ENCODE measurements at places on chromosomes 3 and 15. TPM values are rescaled to one million over a fixed set of nuclear protein-coding genes. Genes with fewer than 3 reads are reported as not detected.

Gene ITIH1
- total RNA-seq = not detected

Gene ISL2
- total RNA-seq = 2.5 TPM

Gene SLC24A5
- total RNA-seq = 0.36 TPM

Gene CTDSPL2
- 54.1 TPM for total RNA-seq

Gene NR2E3
- total RNA-seq = not detected

Gene SCN11A
- 3.0 TPM for total RNA-seq

Gene C3orf62
- 6.0 TPM for total RNA-seq

Gene OXTR
- total RNA-seq = 0.16 TPM

Gene CSTA
- total RNA-seq = not detected

Gene ULK4
- 18.6 TPM for total RNA-seq

Gene TMA7
- 146 TPM for total RNA-seq

Gene CASR
- total RNA-seq = 0.14 TPM

Gene GOLGA6B
- not detected for total RNA-seq
